Uterus (tissue), 4 donors: ENCODE measurements at places on chromosomes 6 and 20. TPM values are rescaled to one million over a fixed set of nuclear protein-coding genes. Genes with fewer than 3 reads are reported as not detected.

Gene SLC17A9
- total RNA-seq: 1.6 TPM

- DNase-seq: no peak
Measured at GRCh38 chr6:22053391-22053997, 243.3 kb downstream of the PRL start.

- no peak for DNase-seq
Measured at GRCh38 chr20:34364223-34364506, 1.1 kb downstream of the ITCH start.

GRCh38 chr20:38258545-38259215 lies 1.9 kb downstream of the KIAA1755 start:
- no peak for DNase-seq

Gene SLC25A27
- total RNA-seq: 47.2 TPM

- DNase-seq: peak; percentile 25
Measured at GRCh38 chr6:118705544-118706491, 54.4 kb upstream of the CEP85L start.

Gene HLA-DOB
- total RNA-seq: not detected

Gene CFAP61
- total RNA-seq: 3.0 TPM

- DNase-seq: no peak
Measured at GRCh38 chr20:13936781-13937576, 53.4 kb downstream of the SEL1L2 start.
